ENCODE measurements at places on chromosomes 2 and 18.

GRCh38 chr2:238939521-238940403 lies 91.9 kb downstream of the TWIST2 start:
- no peak for DNase-seq

- DNase-seq, result no peak
Observed at GRCh38 chr2:30302566-30302965, 71.2 kb downstream of the LBH start.

DNA sequence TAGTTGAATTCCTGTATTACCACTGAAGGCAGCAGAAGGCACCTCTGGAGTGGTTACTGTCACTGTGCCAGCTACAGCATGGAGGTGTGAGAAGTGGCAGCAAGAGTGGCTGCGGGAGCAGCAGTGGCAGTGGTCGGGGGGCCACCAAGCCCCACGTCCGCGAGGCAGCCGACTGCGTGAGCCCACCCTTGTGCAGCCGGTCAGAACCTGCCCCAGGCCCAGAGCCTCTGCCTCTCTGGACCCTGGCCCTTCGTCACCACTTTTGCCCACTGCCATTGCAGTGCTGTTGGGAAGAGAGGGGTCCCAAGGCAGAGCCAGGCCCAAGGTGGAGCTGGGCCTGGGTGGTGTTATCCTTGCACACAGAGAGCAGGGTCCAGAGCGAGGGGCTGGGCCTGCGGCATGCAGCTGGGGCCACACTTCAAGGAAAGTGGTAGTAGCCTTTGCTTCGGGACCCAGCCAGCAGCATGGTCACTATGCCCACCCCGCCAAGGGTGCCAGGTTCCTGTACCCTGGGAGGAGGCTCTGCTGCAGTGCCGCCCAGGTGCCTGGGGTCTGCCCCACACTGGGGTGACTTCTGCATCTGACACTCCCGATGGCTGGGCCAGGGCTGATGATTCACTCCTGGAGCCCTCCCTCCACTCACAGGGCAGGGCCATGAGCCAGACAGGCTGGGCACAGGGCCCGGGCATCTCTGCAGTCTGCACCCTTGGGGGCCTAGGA lies 450.1 kb upstream of the LRATD1 start:
- no peak for DNase-seq

GRCh38 chr2:233003658-233004555 lies 9.1 kb downstream of the NGEF start:
- no peak for DNase-seq

DNA sequence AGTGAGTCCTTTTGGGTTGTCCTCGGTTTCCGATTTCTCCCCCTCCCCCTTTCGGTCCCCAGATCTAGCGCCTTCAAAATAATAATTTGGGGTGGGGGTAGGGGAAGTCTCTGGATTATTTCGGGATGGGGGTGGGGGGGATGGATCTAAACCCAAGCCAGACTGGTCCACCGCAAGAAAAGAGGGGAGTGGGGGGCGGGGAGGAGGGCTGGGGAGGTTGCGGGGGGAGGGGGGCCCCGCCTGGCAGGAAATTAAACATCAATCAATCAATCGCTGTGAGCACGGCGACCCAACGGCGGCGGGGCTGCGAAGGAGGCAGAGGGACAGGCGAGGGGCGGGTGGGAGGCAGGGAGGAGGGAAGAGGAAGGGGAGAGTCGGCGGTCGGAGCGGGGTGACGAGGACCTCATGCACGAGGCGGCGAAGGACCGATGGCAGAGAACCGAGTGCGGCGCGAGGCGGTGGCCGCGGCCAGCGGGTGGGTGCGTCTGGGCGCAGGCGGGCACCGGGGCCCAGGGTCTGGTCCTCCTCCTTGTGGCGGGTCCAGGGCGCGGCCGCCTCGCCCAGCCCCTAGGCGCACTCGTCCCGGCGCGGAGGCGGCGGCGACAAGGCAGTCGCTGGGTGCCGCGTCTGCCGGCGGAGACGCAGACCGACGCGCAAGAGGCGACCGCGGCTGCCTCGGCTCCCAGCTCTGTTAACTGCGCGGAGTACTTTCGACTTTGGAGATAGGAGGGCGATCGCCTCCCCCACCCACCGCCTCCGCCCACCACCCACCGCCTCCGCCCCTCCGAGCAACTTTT lies 468 bp upstream of the SATB2 start:
- DNase-seq, result peak; percentile 34

GRCh38 chr2:120887741-120888231 lies 152.1 kb downstream of the GLI2 start:
- no peak for DNase-seq

- DNase-seq, result no peak
Observed at GRCh38 chr18:62279561-62279960, 45.5 kb upstream of the TNFRSF11A start.

- DNase-seq, result no peak
Observed at GRCh38 chr2:199659207-199659606, 191.8 kb downstream of the FTCDNL1 start.

DNA sequence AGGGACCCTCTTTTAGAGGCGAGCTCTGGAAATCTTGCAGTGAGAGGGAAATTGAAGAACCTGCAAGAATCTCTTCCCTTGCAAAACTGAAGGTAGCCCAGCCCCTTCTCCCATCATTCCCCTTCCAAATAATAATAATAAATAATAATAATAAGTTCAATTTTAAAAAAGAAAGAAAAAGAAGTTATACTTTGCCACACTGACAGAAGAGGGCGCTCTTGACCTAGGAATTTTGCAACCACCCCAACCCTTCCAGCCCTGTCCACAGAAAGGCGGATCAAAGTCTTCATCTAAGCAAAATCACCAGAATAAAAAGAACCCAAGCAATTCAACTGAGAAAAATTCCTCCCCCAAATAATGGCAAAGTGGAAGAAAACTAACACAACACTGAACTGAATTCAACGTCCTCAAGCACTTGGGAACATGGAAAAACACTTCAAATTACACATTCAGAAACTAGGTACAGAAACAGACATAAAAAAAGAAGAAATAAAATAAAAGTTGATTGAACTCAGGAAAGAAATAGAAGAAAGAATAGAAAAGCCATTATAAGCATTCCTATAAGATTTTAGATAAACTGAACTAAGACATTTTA lies 98.9 kb upstream of the GLS start:
- DNase-seq, result peak; percentile 57

- no peak for DNase-seq
Observed at GRCh38 chr2:59791004-59791618, 762.3 kb downstream of the BCL11A start.

GRCh38 chr2:229815858-229816257 lies 101.5 kb upstream of the DNER start:
- DNase-seq, result no peak

DNA sequence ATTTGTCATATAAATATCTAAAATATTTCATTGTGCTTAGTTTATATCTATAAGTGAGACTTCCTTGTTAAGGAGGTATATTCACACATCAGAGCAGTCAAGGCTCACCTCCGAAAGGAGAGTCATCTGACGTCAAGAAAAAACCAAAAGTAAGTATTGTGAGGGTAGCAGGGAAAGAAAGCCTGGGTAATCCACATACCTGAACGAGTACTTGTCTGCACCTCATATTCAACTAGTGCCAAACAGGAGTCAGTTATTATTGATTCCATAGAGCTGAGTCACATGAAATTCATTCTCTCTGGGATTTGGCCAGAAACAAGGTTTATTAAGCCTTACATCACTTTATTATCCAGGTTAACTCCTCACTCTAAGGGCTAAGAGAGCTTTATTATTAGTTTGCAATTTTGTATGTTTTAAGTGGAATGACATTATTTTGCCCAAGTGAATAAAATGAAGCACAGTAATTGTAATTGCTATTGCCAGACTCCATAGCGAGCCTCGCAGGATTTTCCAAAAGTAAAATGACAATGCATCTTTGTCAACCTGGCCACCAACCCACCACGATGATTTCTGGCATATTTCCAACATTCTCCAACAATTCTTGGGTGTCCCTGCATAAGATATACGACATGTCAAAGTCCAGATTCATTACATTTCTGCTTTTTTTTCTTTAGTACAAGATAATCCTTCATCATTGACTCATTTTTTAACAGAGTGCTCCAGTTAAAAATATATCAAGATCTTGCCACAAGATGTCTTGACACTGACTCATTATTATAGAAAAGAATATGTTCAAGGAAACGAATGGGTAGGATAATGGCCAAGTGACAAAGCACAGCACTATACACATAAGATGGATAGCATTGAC lies 1210.4 kb upstream of the ACVR2A start:
- DNase-seq, result no peak

DNA sequence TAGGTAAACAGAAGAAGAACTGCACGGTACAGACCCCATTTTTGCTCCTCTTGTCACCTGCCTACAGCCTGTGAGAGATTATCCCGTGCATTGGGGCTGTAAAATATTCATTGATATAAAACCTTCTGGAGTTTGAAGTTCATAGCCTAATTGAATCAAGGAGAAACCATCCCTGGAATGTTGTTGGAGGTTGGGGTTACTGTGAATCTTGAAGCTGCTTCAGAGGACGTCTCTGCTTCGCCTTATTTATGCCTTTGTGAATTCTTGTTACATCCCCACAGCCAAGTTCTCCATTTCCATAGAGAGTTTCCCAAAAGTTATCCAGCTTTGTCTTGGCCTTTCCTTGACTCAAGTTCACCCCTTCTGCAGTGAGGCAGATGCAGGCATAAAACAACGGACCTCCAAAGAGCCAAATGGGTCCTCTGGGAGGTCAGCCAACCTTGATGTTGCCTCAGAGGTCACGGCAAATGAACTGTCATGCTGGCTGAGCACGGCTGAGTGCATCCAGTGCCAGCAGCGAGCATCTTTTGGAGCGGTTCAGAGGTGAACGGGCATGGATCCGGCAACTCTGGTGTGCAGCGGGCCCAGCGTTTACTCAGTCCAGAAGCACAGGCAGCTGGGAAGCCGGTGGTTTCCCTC lies 317.6 kb downstream of the PRKCE start:
- peak; percentile 20 for DNase-seq

DNA sequence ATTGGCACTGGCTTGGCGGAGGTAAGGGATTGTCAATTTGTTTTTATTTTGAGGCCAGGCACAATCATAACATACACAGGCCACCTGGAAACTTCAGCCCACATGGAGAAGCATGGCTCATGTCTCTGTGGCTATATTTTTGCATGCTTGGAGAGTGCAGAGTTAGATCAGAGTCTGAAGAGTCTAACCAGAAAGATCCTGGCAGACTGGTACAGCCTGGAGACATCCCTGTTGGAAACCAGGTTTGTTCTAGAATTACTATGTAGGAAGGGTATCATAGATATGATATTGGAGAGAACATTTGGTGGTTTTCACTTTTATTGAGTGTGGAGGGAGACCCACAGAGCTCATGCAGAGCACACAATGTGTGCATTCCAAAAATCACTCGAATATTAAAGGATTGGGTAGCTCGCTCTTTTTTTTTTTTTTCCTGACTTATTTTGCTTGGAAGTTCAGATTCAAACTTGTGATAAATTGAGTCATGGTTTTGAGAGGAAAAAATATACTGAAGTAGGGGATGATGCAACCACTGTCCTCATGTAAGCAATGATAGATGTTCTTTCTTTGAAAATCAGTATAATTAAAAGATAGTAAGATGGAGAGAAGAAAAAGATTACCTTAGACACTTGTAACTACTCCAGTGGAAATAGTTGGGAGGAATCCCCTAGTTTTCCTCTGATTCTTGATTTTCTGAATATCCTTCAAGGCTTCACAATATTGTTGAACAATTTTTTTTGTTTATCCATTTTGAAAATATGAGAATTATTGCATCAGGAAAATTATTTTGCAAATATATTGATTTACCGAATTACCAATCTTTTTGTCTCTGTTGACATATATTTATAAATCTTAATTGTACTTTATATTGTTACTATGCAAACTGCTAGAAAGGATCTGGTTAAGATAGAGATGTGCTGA lies 185.7 kb upstream of the ZEB2 start:
- no peak for DNase-seq

- no peak for DNase-seq
Observed at GRCh38 chr18:8365006-8365405, 244.2 kb upstream of the RAB12 start.

DNA sequence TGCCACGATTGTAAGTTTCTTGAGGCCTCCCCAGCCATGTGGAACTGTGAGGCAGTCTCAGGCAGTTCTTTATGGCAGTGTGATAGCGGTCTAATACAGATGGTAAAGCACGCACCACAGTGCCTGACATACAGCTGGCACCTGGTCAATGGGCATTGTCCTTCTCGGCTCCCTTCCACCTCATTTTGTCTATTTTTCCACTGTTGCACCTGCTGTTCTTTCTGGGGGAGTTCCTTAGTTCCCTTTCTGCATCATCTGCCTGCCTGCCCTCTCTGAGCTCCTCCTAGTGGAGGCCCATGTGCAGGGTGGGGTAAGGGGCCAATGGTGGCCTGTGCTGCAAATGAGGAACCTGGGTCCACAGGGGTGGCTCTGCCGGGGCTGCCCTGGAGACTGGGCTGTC lies 157.6 kb downstream of the LPIN1 start:
- no peak for DNase-seq

DNA sequence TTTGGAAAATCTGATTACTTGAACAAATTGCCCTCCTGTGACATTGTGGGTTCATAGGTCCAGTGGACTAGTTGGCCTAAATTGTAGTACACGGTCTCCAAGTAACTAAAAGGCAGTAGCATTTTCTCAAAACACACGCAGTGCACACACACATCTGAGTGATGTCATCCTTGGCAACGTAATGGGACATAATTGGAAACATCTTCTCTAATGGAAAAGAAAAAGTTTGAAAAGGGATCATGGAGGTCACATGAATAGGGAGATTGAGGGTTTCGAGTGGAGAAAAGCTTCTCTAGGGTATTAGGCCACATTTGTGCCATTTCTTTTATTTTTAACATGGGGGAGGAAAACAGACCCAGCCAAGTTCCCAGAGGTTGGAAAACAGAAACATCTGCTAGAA lies 93.3 kb downstream of the MAP4K4 start:
- no peak for DNase-seq

DNA sequence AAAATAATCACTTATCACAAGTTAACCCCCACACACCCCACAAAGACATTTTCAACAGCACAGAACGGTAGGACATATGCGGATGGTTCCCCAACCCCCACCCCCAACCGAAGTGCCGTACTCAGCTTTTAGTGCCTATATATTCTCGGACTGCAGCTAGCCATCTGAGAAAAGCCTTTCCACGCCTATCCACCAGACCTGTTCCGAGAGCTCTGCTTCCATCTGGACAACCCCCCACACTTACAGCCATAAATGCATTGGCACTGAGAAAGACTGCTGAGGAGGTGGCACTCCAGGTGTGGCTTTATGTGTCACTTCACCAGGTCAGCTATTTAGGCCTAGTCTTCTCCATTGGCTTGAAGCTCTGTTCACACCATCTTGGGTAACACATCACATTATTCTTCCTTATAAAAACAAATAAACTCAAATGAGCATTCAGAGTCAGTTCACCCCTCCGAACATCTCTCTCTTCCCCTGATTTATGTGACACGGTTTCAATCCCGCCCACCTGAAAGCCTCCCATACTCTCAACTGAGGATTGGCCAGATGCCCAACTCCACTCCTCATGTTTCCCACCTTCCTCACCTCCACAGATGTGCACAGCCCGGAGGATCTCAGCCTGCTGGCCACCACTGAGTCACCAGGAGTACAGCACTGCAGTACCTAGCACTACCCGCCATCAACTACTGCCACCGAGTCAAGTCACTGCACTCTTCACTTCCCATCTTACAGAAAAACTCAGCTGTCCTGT lies 127.4 kb downstream of the CACNB4 start:
- no peak for DNase-seq

- DNase-seq, result no peak
Observed at GRCh38 chr2:54422072-54422581, 34.0 kb upstream of the SPTBN1 start.

GRCh38 chr18:11119550-11119949 lies 29.8 kb downstream of the PIEZO2 start:
- DNase-seq, result no peak

- DNase-seq, result no peak
Observed at GRCh38 chr2:18848646-18849045, 259.3 kb upstream of the NT5C1B start.
